KBM-7 (cell line): ENCODE measurements at places on chromosomes 2 and 18.
A peak's percentile ranks its signal among the peaks of the same experiment; 100 is the strongest.

- no peak for DNase-seq
These were observed 60.6 kb downstream of the PTPN4 start for GRCh38 chr2:119820275-119820674.

DNA sequence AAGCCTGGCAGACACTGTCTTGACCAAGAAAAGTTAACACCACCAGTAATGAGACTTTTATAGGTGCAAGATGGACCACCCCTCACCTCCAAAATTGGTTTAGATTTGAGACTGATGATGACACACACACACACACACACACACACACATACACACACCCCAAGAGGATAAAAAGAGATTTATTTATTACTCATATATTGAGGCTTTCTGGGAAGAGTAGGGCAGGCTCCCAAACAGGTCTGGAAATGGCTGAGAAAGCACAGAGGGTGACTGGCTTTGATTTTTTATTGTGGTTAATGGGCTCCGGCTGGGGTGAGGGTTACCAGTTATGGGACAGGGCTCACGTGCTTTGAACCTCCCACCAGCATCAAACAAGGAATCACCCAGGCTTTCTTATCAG, 54.2 kb upstream of the ADAM23 start:
- no peak for DNase-seq

- no peak for DNase-seq
These were observed 48.9 kb downstream of the COPS8 start for GRCh38 chr2:237134321-237135230.

DNA sequence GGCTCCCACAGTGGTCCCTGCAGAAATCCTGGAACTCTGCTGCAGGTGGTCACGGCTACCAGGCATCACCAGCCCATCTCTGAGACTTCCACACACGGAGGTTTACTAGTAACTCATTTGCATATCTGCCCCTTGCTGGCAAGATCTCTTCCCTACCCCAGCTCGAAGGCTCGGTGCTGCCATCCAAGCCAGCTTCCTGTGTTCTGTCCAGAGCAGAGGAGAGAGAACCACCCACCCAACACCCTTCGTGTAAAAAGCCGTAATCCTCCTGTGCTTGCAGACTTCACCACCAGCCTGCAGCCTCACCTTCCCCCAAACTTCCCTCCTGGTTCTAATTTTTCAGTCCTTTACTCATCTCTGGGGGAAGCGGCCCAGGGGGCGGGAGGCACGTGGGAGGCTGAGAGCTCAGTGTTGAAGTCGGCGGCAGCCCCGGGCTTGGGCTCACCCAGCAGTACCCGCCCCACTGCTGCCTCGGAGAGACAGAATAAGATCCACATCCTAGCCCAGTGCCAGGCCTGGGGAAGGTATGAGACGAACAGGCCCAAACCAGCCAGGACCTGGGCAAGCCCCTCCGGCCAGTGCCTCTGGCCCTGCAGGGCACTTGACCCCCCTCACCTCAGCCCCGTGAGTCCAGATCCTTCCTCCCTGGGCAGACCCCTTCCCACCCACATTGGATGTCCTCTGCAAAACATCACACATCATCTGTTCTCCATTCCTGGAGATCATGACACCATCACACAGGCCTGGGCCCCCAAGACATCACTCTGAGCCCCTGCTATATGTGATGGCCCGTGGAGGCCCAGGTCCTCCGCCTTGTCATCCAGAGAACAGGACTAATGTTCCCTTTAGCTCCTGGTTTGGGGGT, 145.8 kb upstream of the ID2 start:
- DNase-seq, result peak; percentile 63

DNA sequence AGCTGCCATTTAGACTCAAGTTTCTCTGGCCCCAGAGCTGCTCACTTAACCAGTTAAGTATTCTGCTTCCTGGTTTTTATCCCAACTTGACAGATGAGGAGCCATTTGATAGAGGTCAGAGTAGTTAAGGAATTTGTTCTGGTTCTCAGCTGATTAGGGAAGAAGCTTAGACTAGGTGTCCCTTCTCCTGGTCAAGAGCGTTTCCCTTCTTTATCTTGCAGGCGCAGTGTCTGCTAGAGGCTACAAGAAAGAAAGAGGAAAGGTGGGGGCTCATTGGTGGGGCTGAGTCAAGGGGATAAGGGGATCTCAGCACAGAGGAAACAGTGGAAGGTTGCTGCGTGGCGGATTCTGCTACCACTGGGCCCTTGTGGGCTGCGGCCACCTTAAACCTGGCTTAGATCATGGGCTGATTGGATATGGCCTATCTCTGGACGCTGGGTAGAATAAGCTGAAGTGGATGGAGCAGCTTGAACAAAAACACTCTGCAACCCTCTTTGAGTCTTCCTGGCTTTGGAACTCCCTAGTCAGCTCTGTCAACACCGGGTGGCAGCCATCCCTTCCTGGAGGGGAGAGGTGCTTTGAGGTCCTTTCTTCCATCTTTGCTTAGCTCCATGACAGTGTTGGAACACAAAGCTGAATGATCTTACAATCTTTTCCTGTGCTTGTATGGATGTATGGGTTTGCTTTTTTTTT, 70.8 kb downstream of the QPCT start:
- DNase-seq, result no peak

- DNase-seq, result no peak
These were observed 592.1 kb downstream of the TDRD15 start for GRCh38 chr2:21715887-21716286.

GRCh38 chr2:53751728-53752127, 15.9 kb upstream of the CHAC2 start:
- no peak for DNase-seq
